ENCODE measurements at places on chromosomes 12 and 14.

- no peak for DNase-seq
Observed at GRCh38 chr14:64698903-64699302, 5.3 kb upstream of the PLEKHG3 start.

DNA sequence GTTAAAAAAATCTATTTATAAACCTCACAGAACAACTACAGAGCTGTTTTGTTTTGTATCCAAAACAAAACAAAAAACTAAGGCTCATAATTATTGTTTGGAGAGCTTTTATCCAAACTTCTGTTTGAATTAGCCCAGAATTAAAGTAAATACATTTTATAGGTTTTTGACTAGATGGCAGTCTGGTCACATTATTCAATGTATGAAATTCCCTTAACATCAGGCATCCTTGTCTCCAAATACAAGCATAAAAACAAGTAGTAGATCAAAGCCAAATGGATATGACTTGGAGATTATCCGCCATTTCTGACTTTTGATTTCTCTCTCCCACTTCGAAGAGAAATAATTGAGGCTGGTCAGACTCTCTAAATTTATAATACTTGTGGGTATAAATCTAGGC, 63.5 kb downstream of the SLC38A1 start:
- DNase-seq, result no peak

- DNase-seq, result no peak
Observed at GRCh38 chr12:39235990-39236767, 206.7 kb downstream of the KIF21A start.

GRCh38 chr14:61864329-61864898, 102.2 kb downstream of the SNAPC1 start:
- DNase-seq, result no peak

DNA sequence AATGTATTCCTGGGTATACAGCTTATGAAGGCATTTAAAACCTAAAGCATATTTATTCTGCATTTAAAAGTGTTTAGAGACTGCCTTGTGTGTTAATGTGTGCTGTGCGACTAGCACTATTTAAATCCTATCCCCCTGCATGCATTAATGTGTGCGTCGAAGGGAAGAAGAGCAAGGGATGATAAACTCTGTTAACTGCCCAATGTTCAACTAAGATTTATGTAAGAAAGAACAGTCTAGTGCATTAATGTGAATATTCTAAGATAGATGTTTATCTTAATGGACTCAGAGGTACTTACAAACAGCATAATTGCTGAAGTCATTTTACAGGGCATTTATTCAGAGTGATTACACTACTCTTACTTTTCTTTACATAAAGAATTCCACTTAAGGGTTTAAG, 424.8 kb downstream of the DIO2 start:
- peak; percentile 6 for DNase-seq

- no peak for DNase-seq
Observed at GRCh38 chr14:71799841-71800240, 132.4 kb upstream of the RGS6 start.

DNA sequence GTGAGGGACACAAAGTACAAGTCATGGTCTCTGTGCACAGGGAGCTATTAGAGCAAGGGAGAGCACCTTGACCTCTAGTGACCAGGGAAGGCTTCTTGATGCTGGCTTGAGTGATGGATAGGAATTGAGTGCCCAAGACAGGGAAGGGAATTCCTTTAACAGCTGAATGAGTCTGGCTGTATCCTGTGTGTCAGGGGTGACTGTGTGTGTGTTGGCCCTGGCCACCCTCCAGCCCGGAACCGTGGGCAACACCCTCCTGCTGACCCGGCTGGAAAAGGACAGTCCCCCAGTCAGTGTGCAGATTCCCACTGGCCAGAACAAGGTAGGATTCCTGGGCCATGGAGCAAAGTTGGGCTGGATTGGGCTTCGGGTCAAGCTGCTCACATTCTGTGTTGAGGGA, 5.5 kb upstream of the PFDN5 start:
- no peak for DNase-seq
